ENCODE measurements at places on chromosomes 2 and 18.

GRCh38 chr2:174835797-174836255 lies 71.6 kb upstream of the CHRNA1 start:
- DNase-seq: no peak

DNA sequence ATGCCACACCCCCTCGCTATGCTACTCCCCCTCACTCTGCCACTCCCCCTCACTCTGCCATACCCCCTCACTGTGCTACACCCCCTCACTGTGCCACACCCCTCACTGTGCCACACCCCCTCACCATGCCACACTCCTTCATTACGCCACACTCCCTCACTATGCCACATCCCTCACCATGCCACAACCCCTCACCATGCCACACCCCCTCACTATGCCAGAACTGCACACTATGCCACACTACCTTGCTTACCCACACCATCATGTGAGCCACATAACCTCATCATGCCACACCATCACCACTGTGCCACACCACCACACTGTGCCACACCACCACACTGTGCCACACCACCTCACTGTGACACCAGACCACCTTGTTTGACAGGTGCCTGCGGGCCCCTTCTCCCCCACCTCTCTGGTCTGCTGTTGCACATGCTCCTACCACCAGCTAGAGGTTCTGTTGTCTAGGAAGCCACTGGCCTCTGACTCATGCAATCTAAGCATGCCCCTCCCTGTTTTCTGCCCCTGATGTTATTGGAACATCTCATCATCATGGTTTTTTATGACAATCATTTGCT lies 22.0 kb downstream of the MARCHF4 start:
- DNase-seq: peak; percentile 15

DNA sequence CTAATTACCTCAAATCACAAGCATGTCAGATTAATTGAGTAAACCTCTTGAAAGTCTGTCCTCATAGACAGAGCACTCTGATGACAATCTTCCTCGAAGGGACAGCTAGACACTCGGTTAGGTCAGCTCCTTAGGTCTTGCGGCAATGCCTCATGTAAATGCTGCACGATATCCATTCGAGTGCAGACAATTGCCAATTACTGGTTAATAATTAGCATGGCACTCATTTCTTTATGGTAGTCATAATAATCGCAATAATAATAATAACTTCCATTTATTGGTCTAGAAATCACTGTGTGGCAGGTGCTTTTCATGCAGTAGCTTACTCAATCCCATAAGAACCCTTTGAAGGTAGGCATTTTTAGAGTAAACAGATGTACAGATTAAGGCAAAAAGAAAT lies 44.7 kb upstream of the DSC1 start:
- no peak for DNase-seq

DNA sequence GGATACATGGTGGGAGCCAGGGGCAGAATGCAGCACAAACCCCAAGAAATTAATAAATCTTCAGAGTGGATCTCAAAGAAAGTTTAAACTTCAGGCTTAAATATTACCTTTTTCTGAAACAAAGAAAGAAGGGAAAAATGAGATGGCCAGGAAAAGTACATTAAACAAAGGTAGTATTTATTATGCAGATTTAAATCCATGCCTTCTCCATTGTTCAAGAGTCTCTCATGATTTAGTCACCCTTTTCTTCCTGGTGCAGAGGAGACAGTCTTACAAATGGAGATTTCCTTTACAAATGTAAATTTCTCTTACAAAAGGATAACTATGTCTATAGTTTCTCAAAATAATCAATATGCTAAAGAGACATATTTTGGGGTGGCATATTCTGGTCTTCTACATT lies 33.4 kb upstream of the PPM1B start:
- no peak for DNase-seq

DNA sequence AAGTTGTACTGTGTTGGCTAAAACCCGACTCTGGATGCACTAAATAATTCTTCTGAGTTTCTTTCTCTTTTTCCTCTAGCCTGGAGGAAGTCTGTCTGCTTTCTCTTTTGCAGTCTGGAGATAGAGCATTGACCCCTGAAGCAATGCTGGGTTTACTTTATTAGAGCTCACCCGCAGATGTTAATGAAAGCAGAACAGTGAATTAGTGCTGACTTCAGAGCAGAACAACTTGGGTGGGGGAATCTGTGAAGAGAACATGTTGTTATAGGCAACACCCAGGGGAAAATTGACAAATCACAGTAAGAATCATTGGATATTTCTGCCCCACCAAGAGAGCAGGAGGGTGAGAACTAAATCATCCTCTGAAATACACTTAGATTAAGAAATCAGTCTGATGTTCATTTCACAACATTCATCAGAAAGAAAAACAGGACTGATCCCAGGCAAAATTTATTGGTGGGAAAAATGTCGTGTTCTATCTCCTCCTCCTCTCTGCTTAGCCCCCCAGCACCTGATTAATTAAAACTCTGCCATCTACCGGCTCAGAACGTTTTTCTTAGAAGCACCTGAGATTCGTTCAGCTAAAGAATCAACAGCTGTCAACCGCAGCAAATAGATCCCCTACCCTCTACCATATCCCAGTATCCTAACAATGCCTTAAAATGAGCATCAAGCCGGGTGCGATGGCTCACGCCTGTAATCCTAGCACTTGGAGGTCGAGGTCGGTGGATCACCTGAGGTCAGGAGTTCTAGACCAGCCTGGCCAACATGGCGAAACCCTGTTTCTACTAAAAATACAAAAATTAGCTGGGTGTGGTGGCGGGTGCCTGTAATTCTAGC lies 165.1 kb downstream of the FMNL2 start:
- DNase-seq: no peak

DNA sequence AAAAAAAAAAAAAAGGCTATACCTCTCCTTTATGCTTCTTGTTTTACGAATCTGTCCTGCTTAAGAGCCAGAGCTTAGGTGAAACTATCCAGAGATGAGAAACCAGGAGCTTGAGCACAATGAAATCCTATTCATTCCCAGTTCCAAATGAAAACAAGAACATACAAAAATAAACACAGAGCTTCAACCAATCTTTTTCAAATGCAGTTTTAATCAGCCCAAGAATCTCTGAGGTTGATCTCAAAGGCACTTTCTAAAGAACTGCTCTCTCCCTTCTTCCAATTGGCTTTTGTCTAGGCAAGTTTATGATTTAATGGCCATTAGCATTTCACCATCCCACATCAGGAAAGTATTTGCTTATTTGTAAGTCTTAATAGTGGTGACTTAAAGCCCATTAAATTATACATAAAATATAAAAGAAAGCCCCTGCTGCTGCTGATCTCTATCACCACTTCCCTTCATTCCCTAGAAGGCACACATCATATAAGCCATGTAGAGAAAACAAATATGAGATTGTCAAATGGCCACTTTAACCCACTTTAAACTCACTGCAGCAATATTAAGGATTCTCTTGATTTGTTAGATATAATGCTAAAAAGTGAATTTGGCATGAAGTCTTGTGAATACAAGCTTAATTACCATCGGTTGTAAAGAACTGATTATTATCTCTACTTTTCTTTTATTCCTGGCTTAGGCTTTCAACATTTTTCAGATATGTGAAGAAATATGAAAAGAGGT lies 29.3 kb upstream of the SCN9A start:
- DNase-seq: no peak

- DNase-seq: no peak
Measured at GRCh38 chr2:29373870-29374269, 258.7 kb downstream of the CLIP4 start.

- no peak for DNase-seq
Measured at GRCh38 chr2:164752956-164753355, 88.7 kb downstream of the COBLL1 start.

GRCh38 chr2:64732146-64732545 lies 78.4 kb upstream of the SERTAD2 start:
- DNase-seq: no peak

GRCh38 chr2:188512456-188512855 lies 220.8 kb downstream of the GULP1 start:
- DNase-seq: no peak

- DNase-seq: no peak
Measured at GRCh38 chr2:240139011-240139441, 1.4 kb downstream of the OTOS start.

- no peak for DNase-seq
Measured at GRCh38 chr2:185417111-185417510, 321.5 kb upstream of the FSIP2 start.

Measured in activated CD8-positive, alpha-beta memory T cell treated with anti-CD3 and anti-CD28 coated beads for 4 hours (primary cell).